ENCODE measurements at places on chromosomes 7 and 10. TPM values are rescaled to one million over a fixed set of nuclear protein-coding genes. Genes with fewer than 3 reads are reported as not detected.

GRCh38 chr10:274866-275265 lies 139.6 kb downstream of the ZMYND11 start:
- no peak overlapping the region for H3K27ac ChIP-seq
- H3K36me3 ChIP-seq = no peaks in the 10 kb centered on the region
- DNase-seq = no peak
- no peaks in the 10 kb centered on the region for H3K27me3 ChIP-seq
- no peaks in the 10 kb centered on the region for H3K4me1 ChIP-seq

GRCh38 chr7:106047184-106047583 lies 64.9 kb downstream of the SYPL1 start:
- H3K4me3 ChIP-seq = no peak overlapping the region
- DNase-seq = no peak
- H3K27me3 ChIP-seq = no peaks in the 10 kb centered on the region
- peaks cover 7% of the 10 kb centered on the region for H3K4me1 ChIP-seq

The STEAP1 gene
- total RNA-seq = 0.27 TPM

The CUBN gene
- 0.38 TPM for total RNA-seq

- peak overlapping the region; percentile 51 for H3K4me3 ChIP-seq
- peak overlapping the region; percentile 92 for H3K27ac ChIP-seq
- peaks cover 23% of the 10 kb centered on the region for H3K36me3 ChIP-seq
- H3K27me3 ChIP-seq = no peaks in the 10 kb centered on the region
- DNase-seq = peak; percentile 58
Measured at GRCh38 chr10:110860576-110861241, 11.0 kb upstream of the PDCD4 start.

GRCh38 chr10:95815133-95815532 lies 59.2 kb downstream of the ENTPD1 start:
- H3K27me3 ChIP-seq = peaks cover 21% of the 10 kb centered on the region
- no peak for DNase-seq
- H3K4me3 ChIP-seq = no peak overlapping the region
- H3K27ac ChIP-seq = no peak overlapping the region
- peaks cover 3% of the 10 kb centered on the region for H3K4me1 ChIP-seq
